ENCODE measurements at places on chromosomes 3 and 15. TPM values are rescaled to one million over a fixed set of nuclear protein-coding genes. Genes with fewer than 3 reads are reported as not detected.

DNA sequence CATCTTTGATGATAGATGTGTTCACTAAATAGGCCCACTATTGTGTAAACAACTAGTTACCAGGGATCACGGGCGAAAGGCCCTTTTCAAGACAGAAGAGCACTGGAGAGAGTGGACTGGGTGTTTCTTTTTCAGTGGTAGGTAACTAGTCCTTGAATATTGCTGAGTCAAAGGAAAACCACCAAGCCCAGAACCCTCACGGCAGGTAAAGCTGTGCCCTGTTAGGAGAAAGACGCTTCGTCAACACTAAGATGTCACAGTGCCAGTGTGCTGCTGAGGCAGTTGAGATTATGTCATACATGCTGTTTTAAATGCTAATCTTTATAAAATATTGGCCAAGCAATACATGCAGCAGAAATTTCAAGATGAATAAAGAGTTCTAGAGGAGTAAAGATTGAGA, 578.6 kb downstream of the PYDC2 start:
- DNase-seq = no peak

DNA sequence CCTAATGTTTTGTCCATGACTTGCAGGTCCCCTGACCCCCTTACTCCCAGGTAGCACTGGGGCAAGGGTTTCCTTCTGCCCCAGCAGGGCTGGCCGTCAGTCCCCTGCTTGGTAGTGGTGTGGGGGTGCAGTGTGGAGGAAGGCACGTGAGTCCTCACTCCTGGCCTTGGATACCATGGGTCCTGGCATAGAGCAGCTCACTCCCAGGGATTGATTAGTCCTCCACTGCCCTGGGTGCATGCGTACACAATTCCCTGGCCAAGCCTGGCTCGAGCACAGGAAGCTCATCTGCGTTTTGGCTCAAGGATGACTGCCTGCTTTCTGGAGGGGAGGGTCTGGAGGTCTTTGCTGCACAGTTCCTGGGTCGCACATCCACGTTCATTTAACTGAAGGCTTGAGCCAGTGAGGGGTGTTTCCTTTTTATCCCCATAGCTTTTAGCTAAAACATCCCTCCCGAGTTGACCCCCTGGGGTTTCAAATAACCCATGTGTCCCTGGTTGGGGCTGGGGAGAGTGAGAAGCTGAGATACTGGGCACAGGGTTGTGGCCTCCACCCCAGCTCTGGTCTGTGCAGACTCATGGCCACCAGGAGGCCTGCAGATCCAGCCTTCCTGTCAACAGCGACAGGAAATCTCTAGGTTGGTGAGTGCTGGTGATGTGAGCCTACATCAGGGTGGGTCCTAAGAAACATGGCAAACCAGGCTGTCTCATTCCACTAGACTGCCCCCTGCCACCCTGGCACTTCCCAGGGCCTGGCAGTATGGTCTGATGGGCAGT, 11.5 kb downstream of the HEMK1 start:
- DNase-seq = no peak

GRCh38 chr15:61996056-61996635, 64.1 kb downstream of the VPS13C start:
- no peak for DNase-seq

- DNase-seq = no peak
These were observed 65.7 kb downstream of the KLF15 start for GRCh38 chr3:126291537-126291936.

- DNase-seq = no peak
These were observed 24.0 kb upstream of the AGBL1 start for GRCh38 chr15:86055688-86056087.

SEMA3B gene
- 11.1 TPM for total RNA-seq

All from breast epithelium (tissue), 4 donors.